ENCODE measurements at places on chromosomes 13 and 19.

DNA sequence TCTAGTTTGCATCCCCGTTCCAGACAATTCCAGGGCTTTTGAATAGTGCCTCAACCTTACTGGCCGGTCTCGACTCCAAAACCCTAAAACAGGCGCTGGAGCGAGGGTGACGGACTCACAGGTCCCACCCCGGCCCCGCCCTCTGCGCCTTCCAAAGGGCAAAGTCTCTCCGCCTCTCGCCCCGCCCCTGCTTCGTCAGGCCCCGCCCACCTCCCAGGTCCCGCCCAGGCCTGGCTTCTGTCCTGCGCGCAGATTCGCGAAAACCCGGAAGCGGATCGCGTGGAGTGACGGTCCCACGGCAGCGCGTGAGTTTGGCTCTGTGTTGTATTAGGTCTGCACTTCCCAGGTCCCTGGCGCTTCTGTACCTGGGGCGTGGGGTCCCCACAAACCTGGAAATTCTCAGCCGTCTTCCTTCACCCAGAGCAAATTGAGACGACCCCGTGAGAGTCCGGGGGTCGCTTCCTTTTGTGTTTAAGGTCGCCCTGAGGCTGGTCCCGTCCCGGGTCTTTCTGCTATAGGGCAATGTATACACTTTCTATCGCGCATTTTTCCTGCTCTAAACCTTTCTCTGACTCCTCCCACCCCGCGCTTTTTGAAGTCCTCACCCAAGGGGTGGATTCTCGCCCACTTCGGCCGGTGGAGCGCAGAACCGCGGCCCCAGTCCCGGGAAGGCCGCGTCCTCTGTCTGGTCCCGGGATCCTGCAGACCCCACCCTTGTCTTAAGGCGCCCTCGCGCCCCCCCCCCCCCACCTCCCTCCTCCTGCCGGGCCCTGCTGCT lies at the start of gene ZNF813:
Gene ZNF813 (plus strand): TSS at position 249 of the 778 bp plus-strand sequence. CDS start 16,090 bp downstream, outside the sequence.
- no peak for DNase-seq

DNA sequence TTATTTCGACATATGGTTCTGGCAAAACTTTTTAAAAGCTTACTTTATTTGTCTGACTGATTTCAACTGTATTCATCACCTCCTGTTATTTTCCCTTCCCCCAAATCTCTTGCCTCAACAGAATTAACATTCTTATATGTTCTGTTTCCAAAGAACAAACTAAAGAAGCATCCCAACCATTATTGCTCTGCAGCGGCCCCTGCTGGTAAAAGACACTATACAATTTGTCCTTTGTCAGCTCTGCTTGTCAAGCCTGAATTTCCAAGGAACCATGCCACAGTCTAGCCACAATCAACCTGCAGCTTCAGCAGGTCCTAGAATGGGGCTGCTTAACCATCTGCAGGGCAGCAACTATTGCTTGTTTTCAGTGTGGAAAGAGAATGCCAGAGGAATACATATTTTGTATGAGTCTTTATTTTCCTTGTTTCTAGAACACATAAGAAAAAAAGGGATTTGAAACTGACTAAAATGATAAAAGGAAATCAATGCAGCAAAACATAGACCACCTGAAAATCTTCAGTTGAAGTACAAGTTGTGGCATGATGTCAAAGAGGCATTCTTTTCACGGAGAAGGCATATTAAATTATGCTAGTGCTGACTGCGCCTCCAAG lies 845.3 kb downstream of the DIAPH3 start:
- DNase-seq: peak; percentile 68

DNA sequence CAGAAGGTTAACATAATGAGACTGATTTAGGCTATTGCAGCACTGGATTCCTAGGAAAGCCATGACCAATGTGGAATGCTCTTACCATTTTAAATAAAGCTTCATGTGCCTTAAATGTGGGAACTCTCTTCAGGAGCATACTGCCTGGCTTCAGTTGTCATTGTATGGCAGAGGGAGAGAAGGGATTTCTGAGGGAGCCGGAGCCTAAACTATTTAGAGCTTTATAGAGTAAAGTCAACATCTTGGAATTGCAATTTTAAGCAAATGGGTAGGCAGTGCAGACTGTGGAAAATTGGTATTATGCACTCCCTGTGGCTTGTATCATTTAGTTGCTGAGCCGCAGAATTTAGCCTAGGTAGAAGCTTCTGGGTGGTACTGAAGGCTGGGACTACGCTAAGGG lies 2041.4 kb downstream of the PCDH9 start:
- DNase-seq: no peak

DNA sequence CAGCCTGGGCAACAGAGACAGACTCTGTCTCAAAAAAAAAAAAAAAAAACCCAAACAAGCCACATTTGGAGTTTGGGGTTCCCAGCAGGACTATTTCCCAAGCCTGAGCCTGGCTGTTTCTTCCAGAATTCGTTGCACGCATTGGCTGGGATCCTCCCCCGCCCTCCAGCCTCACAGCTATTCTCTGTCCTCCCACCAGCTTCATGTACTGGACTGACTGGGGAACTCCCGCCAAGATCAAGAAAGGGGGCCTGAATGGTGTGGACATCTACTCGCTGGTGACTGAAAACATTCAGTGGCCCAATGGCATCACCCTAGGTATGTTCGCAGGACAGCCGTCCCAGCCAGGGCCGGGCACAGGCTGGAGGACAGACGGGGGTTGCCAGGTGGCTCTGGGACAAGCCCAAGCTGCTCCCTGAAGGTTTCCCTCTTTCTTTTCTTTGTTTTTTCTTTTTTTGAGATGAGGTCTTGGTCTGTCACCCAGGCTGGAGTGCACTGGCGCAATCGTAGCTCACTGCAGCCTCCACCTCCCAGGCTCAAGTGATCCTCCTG lies 26.7 kb downstream of the LDLR start:
- no peak for DNase-seq

GRCh38 chr13:113094410-113094800 lies 11.2 kb upstream of the F7 start:
- no peak for DNase-seq

GRCh38 chr13:50676602-50677001 lies 166.9 kb downstream of the DLEU7 start:
- peak; percentile 51 for DNase-seq

- no peak for DNase-seq
Observed at GRCh38 chr13:102190930-102191329, 210.9 kb downstream of the FGF14 start.

DNA sequence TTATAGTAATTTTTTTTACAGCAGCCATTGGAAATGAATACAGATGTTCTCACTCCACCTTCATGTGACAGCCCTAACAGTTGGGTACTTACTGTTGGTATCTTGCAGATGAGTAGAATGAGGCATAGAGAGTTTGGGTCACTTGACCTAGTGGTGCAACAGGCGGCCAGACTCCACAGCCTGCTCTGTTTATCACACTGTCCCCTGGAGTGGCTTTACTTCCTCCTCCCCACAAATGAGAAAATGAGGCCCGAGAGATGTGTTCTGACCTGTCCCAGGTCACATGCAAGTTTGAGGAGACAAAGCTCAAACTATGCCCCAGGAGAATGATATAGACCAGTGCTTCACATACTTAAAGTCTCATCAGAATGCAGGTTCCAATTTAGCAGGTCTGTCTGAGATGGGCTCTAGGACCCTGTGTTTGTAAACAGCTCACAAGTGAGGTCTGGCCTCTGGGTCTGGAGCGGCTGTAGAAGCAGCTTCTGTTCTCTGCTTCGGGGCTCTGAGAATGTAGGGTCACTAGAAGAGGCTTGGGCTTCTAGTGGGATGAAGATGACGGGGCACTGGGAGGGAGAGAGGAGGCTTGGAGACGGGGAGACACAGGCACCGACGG lies 37.4 kb upstream of the RCBTB2 start:
- no peak for DNase-seq

- DNase-seq: no peak
Observed at GRCh38 chr19:42028304-42029216, 34.5 kb upstream of the ATP1A3 start.

All from NCI-H460 (cell line).